ENCODE measurements at places on chromosomes 1 and 21. TPM values are rescaled to one million over a fixed set of nuclear protein-coding genes. Genes with fewer than 3 reads are reported as not detected.

Gene CDC20
- total RNA-seq = 0.68 TPM

Gene FBXO2
- total RNA-seq = 9.8 TPM

Gene ALPL
- 22.3 TPM for total RNA-seq

Gene C4BPA
- total RNA-seq = not detected

Gene KRTAP7-1
- not detected for total RNA-seq

Gene LCA5L
- 0.39 TPM for total RNA-seq

- no peak for DNase-seq
These were observed 118.1 kb downstream of the SPSB1 start for GRCh38 chr1:9410737-9411297.

- DNase-seq = no peak
These were observed 314.1 kb upstream of the USP25 start for GRCh38 chr21:15415541-15416261.

GRCh38 chr1:55131218-55131617 is 83.9 kb downstream of the USP24 start:
- no peak for DNase-seq

- peak; percentile 66 for DNase-seq
These were observed 57.1 kb upstream of the ADARB1 start for GRCh38 chr21:45017039-45017960.

DNA sequence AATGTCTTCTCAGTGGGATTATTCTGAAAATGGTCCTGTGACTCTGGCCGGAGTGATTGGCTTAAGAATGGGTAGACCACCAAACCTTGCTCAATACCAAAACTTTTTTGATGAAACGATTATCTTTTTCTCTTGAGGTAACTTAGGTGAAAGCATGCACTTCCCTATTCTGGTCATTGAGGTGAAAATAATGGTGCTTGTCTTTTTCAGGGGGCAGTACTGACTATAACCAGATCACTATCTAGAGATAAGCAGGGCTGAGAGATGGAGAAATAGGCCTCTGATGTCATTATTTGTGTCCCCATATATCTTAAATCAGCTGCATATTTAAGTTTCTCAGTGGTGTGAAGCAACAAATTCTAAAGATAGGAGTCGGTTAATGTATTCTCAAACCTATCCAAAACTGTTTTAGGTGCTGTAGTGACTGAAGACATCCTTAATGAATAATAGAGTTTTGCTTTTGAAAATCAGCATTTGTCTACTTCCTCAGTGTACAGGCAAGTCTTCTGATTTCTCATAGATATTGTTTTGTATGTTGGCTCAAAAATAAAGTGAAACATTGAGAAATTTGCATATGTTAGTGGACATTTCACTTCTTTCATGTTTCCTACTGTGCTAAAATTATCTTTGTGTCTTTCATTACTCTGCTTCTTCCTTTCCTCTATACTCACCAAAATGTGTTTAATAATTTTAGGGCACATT is 735.3 kb upstream of the ADGRL4 start:
- no peak for DNase-seq

DNA sequence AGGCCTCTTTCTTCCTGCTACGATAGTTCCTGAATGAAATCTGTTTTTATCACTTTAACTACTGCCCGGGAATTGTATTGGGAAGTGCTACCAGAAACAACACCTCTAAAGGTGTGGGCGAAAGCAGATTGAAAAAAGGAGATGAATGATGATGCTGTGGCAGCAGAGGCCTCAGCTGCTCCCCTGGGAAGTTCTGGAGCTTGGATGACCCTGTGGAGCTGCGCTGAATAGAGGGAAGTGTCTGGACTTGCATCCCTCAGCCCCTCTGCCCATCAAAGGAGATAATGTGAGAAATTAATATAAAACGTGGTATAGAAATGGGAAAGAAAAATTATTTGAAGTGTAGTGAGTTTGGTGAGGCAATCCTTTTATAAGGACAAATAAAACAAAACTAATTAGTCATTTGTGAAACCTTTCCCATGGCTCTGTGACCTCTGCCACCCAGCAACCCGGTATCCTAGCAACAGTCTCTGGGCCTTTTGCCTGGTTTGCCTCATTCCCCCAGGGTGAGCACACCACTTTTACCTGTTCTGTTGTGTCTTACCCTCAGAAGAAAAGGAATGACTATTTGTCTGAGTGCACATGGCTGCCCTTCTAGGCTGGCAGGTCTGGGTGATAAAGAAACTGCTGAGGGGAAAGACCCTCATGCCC is 21.3 kb downstream of the OVAAL start:
- no peak for DNase-seq

- no peak for DNase-seq
These were observed 2.4 kb upstream of the TARS2 start for GRCh38 chr1:150484861-150485260.

DNA sequence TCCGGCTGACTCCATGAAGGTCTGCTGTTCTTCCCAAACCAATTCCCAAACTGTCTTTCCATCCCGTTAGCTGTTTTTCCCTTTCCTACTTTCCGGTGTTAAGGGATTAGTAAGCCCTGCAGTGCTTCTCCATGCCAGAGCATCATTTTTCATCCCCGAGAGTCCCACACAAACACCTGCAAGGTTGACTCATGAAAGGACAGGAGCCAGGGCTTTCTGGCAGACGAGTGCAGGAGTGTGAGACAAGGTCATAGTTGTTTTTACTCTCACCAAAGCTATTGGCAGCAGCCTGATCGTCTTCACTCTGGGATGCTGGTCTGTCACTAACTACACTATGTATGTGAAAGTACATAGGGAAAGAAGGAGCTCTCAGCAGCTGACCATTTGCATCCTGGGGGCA is 10.2 kb upstream of the BECN2 start:
- DNase-seq = no peak

- no peak for DNase-seq
These were observed 640.2 kb upstream of the PKN2 start for GRCh38 chr1:88043834-88044233.

GRCh38 chr1:90114521-90115141 is 119.7 kb downstream of the ZNF326 start:
- DNase-seq = no peak

DNA sequence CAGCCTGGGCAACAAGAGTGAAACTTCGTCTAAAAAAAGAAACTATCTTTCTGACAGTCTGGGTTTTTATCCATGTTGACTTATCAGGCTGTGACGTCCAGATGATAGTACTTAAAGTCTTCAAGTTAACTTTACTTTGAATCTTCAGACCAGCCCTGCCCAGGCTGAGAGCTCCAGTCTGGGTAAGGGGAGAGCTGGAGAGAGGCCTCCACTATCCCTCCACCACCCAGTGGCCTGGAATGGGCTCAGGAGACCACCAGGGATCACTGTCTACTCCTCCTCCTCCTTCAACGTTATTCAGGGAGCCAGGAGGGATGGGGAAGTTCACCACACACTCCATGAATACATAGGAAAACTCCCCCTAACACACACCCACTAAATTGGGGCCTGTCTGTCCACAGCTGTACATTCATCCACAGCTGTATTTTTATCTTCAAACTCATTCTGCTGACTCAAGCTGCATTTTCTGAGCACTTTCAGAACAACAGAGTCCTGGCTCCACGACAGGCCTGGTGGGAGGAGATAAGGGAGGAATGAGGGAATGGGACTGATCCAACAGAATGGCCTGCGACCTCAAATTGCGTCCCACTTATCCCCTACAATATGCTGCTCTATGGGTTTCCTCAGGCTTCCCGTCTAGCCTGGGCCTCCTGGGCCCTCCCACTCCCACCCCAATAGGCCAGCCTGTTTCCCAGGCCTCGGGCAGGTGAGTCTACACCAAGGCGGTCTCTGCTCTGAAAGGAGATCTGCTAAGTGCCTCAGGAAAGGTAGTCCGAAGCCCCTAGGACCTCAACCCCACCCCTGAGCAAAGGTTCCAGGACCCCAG is 1.8 kb downstream of the SLC45A3 start:
- DNase-seq = peak; percentile 61

DNA sequence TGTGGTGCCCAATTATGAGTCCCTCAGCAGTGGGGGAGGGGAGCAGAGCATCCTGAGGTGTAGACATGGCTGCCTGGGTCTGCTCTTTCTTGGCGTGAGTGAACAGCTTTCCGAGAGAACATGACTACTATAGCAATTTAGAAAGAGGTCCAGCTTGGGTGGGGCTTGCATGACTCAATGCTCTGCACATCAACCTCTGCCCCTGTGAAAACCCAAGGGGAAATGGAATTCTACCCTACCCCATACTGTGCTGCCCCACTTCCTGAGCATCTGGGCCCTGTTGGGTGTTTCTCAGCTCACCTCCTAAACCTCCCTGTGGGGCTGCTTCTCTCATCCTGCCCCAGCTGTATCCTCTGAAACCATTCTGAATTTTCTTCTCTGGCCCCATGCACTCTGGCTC is 8.2 kb upstream of the AZIN2 start:
- DNase-seq = no peak
